Activated CD4-positive, alpha-beta memory T cell treated with anti-CD3 and anti-CD28 coated beads, Interleukin-2, amount 10 ng/mL, durations not matched to agents 7 days and 5 days (primary cell): ENCODE measurements at places on chromosomes 13 and 19. TPM values are rescaled to one million over a fixed set of nuclear protein-coding genes. Genes with fewer than 3 reads are reported as not detected.

The PLPPR3 gene
- total RNA-seq, result not detected

The ABCA7 gene
- total RNA-seq, result 92.7 TPM

The CCDC122 gene
- total RNA-seq, result 0.73 TPM

The SMIM24 gene
- total RNA-seq, result not detected

The DEDD2 gene
- 54.1 TPM for total RNA-seq

The SLC10A2 gene
- total RNA-seq, result not detected
